ENCODE measurements at places on chromosomes 13 and 19.

- no peak for DNase-seq
These were observed 148.7 kb upstream of the RNF113B start for GRCh38 chr13:98325724-98326123.

DNA sequence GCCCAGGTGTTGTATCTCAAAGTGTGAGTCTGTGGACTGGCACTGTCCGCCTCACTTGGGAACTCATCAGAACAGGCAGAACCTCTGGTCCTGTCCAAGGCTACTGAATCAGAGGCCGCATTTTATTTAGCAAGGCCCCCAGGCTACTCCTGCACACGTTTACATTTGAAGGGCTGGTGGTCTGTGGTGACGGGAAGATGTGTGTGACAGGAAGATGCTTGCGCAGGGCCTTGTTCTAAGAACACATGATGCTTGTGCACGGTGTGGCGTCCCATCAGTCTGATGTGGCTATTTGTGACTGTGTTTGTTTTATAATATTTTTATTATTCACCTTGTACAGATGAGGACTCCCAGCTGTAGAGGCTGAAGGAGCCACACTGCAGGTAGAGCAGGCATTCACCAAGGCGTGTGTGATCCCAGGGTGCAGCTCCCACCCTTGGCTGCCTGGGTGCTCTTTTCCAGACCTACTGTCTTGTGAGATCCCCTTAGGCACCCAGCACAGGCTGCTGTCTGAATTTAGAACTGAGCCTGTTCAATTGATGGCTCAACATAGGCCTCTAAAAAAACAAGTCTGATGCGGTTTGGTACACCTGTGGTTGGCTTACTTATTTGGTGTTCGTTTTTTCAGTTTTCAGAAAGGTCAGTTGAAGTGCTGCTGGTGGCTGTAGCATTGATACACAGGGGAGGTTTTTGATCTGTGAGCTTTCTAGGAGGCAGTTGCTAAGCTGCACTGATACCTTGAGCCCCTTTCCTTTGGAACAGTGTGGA lies 3.1 kb downstream of the SLC25A15 start:
- DNase-seq = no peak

DNA sequence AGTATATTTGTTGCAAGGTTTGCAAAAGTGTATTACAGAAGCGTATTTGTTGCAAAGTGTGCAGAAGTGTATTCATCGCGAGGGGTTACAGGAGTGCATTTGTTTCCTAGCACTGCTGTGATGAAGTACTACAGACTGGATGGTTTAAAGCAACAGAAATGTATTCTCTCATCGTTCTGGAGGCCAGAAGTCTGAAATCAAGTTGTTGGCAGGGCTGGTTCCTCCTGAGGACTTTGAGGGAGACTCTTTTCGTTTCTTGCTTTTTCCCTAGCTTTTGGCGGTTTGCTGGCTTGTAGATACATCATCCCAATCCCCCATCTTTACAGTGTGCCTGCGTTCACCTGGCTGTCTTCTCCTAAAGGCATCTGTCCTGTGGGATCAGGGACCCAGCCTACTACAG lies 127.9 kb upstream of the USP29 start:
- no peak for DNase-seq

DNA sequence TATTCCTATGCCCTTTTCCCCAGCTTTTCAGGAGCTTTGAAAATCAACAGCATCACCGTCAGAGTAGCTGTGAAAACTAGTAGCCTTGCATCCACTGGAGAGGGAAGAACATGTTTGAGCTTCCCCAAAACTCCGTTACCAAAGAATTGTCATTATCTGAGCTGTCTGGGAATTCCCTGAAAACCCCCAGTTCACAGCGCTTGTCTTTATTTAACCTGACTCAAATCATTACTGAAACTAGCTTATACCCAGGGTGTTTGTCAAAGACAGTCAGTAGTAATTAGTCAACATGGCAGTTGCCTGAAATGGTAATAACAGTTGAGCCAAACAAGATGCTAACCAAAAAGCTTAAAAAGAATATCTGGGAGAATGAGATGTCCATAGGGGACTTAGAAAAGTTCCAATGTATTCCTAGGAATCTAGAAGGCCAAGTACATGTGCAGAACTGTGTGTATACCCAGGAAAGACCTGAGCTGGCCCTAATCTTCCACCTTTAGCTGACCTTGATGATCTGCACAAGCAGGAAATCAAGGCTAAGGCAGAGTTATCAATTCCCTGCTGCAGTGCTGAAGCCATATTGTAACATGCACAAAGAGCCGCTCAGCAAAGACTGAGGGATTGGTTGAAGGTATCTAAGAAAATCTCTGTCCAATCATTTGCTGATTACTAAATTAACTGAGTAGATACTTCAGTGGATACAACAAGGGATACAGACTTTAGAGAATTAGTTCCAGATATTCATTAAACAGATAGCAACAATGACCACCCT lies 130.8 kb downstream of the KL start:
- no peak for DNase-seq

- DNase-seq = no peak
These were observed 200.8 kb downstream of the RGCC start for GRCh38 chr13:41658057-41658661.

- no peak for DNase-seq
These were observed 2.5 kb upstream of the PRAM1 start for GRCh38 chr19:8504919-8505318.

Data from HT1080 (cell line).